Mucosa of gallbladder (tissue), 1 donor: ENCODE measurements at places on chromosomes 5 and 9. TPM values are rescaled to one million over a fixed set of nuclear protein-coding genes. Genes with fewer than 3 reads are reported as not detected.

The CCL28 gene
- total RNA-seq: 32.3 TPM

The ELAVL2 gene
- 0.23 TPM for total RNA-seq

The SH2D3C gene
- 9.1 TPM for total RNA-seq

The PDGFRB gene
- total RNA-seq: 97.8 TPM

GRCh38 chr5:34991486-34992238 is 56.1 kb downstream of the AGXT2 start:
- no peak for DNase-seq

DNA sequence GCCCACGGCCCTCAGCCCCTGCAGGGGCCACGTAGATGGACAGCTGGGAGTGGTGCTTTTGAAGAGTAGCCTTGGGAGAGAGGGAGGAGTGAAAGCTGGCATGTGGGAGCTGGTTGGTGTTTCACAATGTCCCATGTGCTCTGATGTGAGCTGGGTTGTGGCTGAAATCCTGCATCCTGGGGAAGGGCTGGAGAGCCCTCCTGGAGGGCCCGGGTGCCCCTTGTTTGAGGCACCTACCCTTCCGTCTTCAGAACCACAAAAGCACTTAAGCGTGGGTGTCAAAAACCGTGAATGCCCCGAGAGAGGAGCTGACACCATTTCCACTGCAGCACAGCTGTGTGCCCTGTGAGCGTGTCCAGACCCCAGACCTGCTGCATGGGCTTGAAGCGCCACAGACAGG is 199.1 kb upstream of the ZNF618 start:
- no peak for DNase-seq

DNA sequence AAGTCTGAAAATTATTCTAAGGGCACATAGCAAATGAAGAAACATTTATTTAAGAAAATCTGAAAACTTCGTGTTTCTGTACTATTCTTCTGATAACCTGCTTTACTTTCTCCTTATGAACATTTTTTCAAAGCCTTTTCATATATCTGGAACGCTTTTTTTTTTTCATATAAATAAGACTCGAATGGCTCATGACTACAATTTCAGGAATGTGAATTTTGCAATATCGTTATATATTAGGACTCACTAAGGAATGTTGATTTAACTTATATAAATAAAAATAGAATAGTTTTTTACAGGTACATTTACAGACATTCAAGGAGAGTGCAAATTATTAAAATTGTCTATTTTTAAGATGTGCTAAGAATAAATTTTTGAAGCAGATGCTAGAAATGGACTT is 42.9 kb downstream of the GPBP1 start:
- DNase-seq: no peak

GRCh38 chr9:110874963-110875674 is 163.2 kb downstream of the LPAR1 start:
- DNase-seq: peak; percentile 44

DNA sequence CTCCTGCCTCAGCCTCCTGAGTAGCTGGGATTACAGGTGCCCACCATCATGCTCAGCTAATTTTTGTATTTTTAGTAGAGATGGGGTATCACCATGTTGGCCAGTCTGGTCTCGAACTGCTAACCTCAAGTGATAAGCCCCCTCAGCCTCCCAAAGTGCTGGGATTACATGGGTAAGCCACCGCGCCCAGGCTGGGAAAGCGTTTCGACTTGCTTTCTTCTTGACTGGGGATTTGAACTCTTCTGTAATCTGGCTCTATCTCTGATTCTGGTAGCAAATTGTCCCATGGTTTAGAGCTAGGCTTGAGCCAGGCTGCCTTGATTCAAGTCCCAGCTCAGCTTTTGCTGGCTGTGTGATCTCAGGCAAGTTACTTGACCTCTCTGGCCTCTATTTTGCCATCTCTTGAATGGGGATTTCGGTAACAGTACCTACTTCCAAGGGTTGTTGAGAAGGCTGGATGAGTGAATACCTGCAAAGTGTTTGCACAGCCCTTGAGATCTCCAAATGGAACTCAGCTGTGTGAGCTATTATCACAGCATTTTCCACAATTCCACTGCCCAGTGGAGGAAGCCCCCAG is 20.5 kb upstream of the MVB12B start:
- DNase-seq: no peak

DNA sequence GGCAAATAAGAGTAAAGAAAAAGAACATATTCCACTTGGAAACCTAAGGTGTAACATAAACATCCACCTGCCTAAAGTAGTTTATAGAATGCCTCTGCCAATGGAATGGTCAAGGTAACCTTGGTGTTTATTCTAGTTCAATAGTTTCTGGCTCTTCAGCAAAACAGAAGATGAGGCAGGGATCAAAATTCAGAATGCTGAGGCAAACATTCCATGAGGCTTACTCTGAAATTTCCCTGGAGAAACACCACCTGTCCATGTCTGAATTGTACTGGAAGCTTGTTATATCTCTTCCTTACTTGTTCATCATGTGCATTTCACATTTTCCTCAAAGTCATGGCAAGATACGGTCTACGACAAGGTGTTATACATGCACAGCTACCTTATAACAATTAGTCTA is 1862.4 kb upstream of the ACO1 start:
- DNase-seq: no peak

- DNase-seq: no peak
These were observed 73.3 kb downstream of the SNX18 start for GRCh38 chr5:54590824-54591223.

DNA sequence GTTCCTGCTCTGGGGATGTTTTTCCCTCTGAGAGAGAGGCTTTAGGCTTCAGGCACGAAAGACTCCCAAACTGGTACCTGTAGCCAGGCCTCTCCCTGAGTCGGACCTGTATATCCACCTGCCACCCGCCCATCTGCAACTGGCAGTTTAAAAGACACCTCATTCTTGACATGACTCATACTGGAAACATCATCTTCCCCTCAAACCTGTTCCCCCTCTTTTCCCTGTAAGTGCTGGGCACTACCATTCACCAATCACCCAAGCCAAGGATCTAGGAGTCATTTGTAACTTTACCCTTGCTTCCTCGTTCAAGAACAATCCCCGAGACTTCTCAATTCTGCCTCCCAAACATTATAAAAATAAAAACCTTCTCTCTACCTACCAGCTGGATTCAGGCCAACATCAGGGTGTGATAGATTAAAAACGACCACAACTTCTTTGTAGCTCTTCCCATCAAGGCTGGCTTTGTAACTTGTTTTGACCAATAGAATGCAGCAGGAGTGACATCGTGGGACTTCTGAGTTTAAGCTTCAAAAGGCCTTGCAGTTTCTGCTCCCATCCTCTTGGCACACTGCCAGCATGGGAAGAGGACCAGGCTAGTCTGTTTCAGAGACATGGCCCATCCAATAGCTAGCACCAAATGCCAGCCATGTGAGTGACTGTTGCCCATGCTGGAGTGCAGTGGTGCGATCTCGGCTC is 1.8 kb upstream of the WDR31 start:
- no peak for DNase-seq

GRCh38 chr5:175842951-175843793 is 28.2 kb upstream of the CPLX2 start:
- DNase-seq: no peak
